ENCODE measurements at places on chromosomes 13 and 19.

DNA sequence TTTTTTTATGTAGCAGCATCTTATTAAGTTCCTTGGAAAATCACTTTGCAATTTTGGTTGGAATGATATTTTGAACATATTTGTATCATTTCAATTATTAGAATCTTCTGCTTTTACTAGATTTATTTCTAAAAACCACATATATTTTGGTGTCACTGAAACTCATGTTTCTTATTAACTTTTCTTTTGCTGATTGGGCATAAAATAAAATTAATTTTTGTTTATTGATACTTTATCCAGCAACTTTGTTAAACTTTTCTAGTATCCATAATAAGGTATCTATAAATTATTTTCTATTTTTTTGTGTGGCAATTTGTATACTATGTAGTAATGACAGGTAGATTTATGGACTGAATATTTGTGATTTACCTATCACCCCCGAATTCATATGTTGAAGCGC, 556.4 kb upstream of the ATXN8OS start:
- DNase-seq: no peak

DNA sequence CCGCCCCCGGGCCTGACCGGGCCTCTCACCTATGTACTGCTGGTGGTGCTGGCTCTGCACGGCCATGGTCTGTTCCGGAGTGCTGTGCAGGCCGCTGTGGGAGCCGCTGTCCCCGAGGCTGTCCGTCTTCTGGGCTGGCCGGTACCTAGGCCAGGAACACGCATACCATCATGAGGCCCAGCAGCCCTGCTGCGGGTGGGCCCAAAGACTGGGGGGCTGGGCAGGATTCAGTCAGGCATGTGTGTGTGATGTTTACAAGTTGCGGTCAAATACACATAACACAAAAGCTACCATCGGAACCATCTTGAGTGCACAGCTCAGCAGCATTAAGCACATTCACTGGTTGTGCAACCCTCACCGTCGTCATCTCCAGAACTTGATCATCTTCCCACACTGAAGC, 32.2 kb upstream of the RANBP3 start:
- no peak for DNase-seq

- DNase-seq: no peak
Observed at GRCh38 chr19:45585158-45585577, 566 bp upstream of the OPA3 start.

DNA sequence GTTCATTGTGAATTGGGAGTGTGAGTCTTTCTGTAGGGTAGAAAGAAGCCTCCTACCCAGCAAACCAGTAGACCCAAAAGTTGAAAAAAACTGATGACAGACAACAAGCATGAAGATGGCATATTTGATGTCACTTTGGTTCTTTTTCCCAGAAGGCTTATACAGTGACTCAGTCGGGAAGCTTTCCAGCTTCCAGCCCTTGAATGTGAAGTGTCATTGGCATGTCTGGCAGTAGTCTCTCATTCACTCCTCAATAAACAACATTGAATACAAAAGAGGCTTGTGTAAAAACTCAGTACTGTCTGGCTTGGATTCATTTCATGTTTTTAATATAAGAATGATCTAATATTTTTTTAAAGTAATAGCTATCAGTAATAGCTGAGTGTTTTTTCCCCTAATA, 68.7 kb downstream of the IPO5 start:
- DNase-seq: no peak

DNA sequence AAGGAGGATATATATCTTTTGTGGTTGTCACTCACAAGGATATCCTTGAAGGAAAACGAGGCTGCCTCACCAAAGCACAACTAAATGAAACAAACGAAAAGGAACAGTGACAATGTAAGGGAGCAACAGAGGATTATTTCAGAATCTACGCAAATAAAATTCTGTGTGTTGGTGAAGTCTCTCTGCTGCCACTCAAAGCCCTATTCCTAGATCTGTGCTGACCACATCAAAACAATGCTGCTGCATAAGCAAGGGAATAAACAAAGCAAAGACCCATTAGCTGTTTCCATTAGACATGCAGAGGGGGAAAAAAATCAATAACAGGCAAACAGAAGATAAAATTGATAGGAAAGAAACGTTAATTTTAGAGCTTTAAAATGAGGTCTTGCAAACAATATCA, 204.4 kb downstream of the MZT1 start:
- no peak for DNase-seq

- DNase-seq: no peak
Observed at GRCh38 chr13:51833980-51834379, 11.0 kb downstream of the TMEM272 start.

DNA sequence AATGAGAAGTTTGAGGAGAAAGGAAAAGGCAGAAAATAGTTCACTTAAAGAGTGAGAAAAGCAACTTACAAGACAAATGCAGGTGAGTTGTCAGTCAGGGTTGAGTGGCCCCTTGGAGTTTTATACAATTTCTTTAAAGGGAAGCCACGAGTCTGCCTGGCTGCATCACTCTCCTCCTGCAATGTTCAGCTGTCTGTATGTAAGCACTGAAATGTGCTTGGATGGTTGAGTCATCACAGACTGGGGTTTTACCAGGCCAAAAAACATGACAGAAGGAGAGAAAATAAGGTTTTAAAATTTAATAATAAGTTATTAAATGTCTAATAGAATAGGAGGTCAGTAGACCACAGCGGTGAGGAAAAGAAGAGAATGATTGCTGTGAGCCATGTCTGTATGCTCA, 51.0 kb upstream of the FGF14 start:
- DNase-seq: no peak

GRCh38 chr19:36215276-36216123, 594 bp downstream of the ZNF146 start:
- DNase-seq: no peak

GRCh38 chr19:31270897-31271296, 78.3 kb downstream of the TSHZ3 start:
- no peak for DNase-seq

GRCh38 chr13:57633950-57634838, 2.6 kb downstream of the PCDH17 start:
- DNase-seq: no peak

DNA sequence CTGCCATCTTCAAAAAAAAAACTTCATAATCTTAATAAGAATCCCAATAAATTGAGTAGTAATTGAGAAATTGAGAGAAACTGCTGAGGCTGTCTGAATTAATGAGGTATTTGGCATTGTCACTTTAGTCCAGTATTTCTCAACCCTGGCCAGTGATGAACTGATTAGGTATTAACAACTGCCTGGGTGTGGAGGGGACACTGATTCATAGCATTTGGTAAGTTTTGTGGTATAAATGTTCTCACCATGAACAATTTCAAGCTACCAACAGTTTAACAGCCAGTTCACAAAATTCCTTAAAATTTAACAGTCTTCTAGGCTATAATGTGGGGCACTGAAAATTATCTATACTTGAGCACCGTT, 18.3 kb downstream of the GPC6 start:
- DNase-seq: no peak

DNA sequence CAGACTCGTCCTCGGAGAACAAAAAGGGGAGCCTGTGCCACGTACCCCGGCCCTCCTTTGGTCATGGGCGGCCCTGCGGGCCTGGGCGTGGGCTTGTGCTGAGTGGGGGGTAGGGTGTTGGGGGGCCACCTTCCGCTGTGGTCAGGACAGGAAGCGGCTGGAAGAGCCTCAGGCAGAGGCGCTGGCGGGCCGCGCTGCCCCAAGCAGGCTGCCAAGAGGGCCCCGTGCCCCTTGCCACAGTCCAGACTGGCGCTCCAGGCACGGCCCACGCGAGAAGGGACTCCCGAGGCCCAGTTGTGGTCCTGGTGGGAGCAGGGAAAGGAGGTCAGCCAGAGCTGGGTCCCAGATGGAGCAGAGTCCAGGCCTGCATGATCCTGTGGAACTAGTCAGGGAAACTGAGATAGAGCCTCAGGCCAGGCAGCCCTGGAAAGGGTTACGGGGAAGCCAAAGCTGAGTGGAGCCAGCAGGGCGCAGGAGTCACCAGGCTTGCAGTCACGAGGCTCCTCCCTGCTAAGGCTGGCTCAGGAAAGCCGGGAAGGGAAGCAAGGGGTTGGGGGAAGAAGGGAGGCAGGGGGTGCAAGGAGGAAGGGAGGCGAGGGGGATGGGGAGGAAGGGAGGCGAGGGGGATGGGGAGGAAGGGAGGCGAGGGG, 135.0 kb downstream of the CRYL1 start:
- no peak for DNase-seq

- no peak for DNase-seq
Observed at GRCh38 chr19:24048261-24048660, 38.7 kb upstream of the ZNF254 start.

- no peak for DNase-seq
Observed at GRCh38 chr19:16039545-16039944, 36.8 kb upstream of the TPM4 start.

DNA sequence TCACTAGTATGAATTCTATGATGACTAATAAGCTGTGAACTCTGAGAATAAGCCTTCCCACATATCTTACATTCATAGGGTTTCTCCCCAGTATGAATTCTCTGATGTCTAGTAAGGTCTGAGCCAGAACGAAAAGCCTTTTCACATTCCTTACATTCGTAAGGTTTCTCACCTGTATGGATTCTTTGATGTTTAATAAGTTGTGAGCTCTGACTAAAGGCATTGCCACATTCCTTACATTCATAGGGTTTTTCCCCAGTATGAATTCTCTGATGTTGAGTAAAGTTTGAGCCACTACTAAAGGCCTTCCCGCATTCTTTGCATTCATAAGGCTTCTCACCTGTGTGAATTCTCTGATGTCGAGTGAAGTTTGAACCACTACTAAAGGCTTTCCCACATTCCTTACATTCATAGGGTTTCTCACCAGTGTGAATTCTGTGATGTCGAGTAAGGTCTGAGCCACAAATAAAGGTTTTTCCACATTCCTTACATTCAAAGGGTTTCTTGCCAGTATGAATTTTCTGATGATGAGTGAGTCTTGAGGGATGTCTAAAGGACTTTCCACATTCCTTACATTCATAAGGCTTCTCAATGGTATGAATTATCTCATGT, 30.7 kb upstream of the ZFP82 start:
- no peak for DNase-seq

- DNase-seq: no peak
Observed at GRCh38 chr13:29852472-29853054, 2.1 kb upstream of the UBL3 start.

GRCh38 chr13:58989556-58989955, 1174.2 kb downstream of the DIAPH3 start:
- DNase-seq: no peak

- DNase-seq: no peak
Observed at GRCh38 chr19:47470447-47471195, 1.1 kb downstream of the SLC8A2 start.

- DNase-seq: no peak
Observed at GRCh38 chr13:93811071-93811737, 584.6 kb downstream of the GPC6 start.

DNA sequence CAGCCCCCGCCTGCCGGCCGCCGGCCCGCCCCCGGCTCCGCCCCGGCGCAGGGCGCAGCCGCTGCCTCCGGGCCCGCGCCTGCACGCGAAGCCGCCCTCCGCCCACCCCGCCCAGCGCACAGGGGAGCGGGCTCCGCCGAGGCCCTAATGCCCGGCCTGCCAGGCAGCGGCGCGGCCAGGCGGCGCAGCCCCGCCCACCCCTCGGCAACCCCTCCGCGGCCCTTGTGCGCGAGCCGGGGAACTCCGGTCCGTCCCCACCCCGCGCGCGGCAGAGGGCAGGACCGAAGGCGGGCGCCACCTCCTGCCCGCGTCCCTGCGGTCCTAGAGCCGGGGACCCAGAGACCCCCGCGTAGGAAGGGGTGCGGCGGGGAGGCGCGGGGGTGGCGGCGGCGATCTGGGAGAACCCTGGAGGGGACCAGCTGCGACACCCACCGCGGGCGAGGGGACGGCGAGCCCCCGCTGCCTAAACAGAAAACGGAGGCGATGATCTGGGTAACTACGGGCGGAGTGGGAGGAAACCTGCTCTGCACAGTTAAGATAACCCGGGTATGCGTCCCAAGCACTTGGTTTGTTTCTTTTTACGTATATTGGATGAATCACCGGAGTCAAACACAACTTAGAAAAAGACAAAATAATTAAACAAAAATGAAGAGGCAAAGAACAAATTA, 350 bp upstream of the USP12 start:
- peak; percentile 79 for DNase-seq

DNA sequence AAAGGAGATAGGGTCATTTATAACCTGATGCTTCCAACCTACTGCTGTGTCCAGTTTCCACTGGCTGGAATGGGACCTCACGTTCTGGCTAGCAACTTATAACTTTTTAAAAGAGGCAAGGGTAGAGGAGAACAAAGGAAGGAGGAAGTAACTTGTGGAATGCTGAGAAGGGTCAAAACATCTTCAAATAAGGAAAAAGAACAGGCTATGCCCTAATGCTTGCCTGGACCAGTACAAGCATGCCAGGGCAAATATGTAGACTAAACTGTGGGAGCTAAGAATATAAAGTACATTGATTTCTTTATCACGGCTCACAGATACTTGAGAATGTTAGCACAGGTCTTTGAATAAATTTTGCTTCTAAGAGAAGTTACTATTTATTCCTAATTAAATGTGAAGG, 1.5 kb upstream of the ZNF561 start:
- DNase-seq: no peak

- DNase-seq: no peak
Observed at GRCh38 chr19:35214766-35215422, 13.6 kb downstream of the FAM187B start.

DNA sequence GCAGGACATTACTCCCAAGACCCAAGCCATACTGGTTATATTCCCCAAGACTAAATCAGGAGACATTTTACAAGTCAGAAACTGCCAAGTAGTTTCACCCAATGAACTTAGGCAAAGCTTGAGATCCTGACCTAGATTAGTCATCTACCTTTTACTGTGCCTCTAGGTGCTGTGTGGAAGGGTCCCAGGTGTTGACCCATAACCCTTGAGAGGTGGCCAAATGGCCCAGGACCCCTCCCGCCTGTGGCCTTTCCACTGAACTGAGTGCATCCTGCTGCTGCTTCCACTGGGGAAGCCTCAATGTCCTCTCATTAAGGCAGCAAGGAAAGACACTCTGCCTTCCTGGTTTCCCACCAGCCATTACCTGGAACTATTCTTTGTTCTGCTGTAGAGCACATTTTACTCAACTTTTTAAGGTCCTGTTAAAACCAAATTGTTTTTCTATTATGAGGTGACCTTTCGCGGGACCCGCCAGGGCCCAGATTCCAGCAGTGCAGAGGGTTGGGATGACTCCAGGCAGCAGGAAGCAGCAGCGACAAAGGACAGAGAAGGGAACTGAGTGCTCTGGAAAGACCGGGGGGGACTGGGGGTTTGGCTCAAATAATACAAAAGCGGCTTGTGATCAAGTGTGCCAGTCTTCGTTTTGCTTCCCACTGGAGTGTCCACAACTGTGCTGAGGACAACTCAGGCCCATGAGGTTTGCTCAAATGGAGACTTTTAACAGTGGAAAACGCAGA, 27.1 kb downstream of the ANKRD10 start:
- DNase-seq: no peak

DNA sequence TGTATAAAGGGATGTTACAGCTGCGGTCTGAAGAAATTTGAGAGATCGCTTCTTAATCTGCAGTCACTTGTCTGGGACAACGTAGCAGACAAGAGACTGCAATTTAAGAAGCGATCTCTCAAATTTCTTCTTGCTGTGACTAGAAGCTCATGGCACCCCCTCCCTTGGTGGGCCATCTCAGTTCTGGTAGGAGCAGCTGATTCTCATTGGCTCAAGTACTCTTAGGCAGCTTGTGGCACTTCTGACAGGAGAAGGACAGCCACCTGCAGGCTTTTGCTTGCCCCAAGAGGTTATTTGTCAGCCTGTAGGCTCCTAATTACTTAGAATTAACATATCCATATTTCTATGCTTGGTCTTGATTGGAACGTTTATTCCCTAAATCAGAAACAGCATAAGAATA, 503.0 kb downstream of the DCT start:
- DNase-seq: no peak
